Cortex of kidney (tissue), 1 donor: ENCODE measurements at places on chromosomes 16 and 17.

DNA sequence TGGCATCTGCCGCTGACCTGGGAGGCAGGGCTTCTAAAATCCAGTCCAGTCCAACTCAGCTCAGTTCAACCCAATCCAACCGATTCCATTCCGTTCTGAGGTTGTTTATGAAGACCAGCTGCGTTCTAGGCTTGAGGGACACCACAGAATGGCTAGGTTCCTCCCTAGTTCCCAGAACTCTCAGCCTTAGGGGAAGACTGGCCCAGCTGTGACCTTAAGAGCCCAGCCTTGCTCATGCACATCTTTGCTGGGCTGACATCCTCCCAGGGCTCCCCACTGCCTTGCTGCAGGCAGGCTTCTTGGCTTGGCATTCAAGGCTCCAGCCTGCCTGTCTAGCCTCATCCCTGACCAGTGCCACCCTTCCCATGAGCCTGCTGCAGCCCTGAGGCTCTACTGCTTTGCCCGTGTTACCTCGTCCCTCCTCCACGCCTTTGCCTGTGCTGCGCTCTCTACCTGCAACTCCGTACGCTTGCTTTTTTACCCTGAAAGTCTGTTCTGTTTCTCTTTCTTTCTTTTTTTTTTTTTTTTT lies 7.9 kb downstream of the SLC12A3 start:
- DNase-seq: no peak

DNA sequence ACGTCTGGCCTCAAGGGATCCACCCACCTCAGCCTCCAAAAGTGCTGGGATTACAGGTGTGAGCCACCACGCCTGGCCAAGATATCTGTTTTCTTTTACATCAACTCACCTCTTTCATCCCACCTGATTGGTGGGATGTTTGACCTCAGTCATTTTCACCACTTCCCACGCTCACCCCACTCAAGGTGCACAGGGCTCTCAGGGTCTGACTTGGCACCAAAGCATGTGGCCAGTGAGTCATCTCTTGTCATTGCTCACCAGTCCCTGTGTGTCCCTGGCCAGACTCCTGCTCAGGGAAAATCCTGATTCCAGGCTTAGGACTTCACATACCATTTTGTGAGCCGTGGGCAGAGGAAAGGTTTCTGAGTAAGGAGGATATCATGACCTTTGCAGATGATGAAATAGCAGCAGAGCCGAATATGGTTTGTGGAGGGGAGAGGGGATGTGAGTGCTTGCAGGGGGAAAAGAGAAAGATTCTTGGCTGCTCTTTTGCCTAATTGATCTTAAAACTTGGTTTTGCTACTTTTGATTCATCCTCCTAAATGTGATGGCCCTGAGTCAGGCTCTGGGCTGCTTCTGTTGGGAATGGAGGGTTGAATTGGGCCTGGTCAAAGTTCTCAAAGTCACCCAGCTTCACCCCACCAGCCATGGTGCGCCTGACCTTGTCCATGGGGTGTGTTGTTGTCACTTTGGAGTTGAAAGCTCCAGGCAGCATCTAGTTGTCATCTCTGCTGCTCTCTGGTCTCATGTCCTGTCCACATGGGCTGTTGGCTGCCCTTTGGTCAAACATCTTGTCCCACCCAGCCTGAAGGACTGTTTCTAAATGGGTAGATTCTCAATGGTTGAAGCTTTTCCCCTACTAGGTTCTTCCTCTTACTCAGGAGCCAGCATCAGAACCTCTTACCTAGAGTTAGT lies 6.0 kb upstream of the KCNH6 start:
- DNase-seq: no peak

- no peak for DNase-seq
These were observed 4.8 kb upstream of the INPP5K start for GRCh38 chr17:1521086-1521640.

DNA sequence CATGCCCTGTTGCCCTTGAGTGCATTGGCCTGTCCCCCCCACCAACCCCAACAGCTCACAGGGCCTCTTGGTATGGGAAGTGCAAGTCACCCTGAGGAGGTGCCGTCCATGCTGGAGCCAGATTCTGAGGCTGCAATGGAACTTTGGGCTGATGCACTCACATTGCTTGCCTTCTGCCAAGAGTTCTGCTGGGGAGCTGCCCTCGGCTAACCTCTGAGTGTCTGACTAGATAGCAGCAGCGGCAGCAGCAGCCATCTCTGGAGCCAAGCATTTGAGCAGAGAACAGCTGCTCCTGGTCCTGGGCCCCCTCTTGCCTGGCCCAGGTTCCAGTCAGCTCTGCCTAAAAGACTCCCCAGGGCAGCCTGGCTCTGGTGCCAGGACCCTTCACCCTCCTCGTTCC lies 61.5 kb downstream of the GNAO1 start:
- no peak for DNase-seq

GRCh38 chr17:46163316-46163715 lies 29.9 kb downstream of the KANSL1 start:
- DNase-seq: no peak

DNA sequence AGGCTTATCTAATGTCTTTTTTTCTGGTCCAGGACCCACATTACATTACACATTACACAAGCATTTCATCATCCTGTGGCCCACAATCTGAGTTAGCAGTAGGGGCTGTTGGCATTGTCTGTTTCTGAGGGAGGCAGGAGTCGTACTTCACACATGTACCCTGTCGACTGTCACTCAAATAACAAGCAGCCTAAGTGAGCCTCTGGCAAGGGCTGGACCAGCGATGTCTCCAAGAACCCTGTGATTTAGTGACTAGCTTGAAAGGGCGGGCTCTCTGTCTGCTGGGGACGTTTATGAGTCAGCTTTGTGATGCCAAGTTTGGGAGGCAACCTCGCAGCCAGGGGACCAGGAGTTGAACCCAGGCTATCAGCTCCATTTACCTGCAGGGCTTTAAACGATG lies 251.4 kb downstream of the HS3ST3B1 start:
- DNase-seq: no peak

DNA sequence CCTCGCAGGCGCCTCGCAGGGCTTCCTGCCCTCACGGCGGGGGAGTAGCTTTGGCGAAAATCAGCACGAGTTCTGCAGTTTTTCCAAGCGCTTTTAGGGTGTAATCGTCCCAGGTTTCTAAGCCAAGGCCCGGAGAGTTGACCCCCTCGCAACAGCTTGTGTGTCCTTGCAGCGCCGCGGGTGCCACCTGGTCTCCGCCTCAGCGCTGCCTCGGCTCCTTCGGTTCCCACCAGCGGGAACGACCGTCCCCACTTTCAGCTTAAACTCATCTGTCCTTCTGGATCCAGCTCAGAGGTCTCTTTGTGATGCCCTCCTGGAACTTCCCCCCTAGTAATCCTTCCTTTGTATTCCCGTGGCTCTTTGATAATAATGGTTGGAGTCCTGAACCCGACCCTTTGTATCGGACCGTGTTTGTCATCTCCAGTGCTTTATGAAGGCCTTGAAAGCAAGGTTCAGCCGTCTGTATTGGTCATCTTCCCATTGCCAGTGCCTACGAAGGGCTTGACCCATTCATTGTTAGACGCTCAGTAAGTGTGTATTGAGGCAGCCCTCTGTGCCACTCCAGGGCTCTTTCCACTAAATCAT lies 858 bp upstream of the SMARCE1 start:
- DNase-seq: no peak

DNA sequence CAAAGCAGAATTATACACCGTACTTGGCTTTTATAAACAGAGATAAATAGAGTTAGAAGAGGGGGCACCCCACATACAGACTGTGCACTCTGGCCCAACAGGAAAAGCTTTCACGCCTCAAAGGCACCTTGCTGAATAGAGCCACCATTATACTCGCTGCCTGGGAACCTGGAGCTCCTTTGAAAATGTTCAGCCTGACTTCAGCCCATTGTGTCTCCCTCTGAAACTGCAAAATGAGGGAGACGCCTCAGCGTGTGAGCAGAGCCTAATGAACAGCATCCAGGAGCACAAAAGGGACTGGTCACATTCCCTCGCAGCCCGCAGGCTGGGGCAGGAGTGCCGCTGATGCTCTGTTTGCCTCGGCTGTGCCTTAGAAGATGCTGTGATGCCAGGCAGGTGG lies 46.3 kb downstream of the ABCC12 start:
- DNase-seq: no peak

- DNase-seq: no peak
These were observed 7.4 kb upstream of the TMEM220 start for GRCh38 chr17:10737168-10737622.

DNA sequence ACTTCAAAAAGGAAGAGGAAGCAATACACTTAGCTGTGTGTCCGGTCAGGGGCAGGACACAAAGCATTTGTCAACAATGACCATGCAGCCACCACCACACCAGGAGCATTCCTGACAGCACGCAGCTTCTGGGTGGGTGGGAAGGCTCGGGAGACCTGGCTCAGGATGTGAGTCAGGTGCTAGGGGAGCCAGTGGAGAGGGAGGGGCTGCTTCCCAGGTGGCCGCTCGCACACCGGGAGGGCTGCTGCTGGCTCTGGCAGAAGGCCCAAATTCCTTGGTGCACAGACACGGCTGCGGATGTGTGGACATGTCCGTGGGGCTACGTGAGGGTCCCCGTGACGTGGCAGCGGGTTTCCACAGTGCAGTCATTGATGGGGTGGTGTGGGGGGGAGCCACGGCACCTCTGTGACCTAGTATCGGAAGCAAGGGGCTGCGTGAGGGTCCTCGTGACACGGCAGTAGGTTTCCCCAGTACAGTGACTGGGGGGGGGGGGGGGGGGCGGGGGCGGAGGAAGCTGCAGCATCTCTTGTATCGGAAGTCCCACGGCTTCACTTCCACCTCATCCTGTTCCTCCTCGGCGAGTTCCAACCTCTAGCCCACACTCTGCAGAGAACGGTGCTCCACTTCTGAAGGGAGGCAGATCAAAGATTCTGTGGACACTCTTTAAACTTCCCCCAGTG lies 112.8 kb downstream of the ZNF778 start:
- DNase-seq: no peak
